ENCODE measurements at places on chromosomes 5 and 9. TPM values are rescaled to one million over a fixed set of nuclear protein-coding genes. Genes with fewer than 3 reads are reported as not detected.

The BAAT gene
- 0.37 TPM for total RNA-seq

The FBP1 gene
- total RNA-seq, result 0.35 TPM

The ZNF883 gene
- 0.36 TPM for total RNA-seq

The SH3TC2 gene
- 4.3 TPM for total RNA-seq

The MARCOL gene
- not detected for total RNA-seq

The STC2 gene
- 482 TPM for total RNA-seq

The TBC1D2 gene
- total RNA-seq, result 20.2 TPM

The CDC23 gene
- total RNA-seq, result 33.2 TPM
